ENCODE measurements at places on chromosomes 3 and 15.

GRCh38 chr3:195999896-196000295 is 82.0 kb downstream of the TFRC start:
- no peak for DNase-seq

DNA sequence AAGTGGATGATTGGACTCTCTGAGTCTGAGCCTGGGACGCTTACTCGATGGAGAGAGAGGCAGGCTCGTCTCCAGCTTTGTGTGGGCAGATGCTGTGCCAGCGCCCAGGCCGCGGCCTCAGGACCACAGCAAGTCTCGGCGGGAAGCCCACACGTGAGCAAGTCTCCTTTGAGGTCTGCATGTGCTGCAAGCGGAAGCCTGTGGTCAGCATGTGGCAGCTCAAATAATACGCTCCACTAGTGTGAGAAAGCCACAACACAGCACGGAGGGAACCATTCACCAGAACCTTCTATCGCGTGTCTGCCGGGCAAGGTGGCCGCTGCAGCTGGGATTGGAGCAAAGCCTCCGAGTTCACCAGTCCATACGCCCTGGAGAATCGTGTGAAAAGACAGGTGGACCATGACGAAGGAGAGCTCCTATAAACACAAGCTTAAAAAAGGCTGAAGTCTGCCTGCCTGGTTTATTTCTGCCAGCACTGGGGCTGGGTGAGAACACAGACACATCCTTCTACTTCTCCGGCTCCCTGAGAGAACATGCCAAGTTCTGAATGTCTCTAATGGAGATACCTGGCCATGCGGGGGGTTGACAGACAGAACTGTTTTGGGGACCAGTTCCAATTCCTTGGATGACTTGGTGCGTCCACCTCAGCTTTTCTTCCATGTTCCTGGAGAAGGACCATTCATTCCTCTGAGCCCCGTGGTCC is 82.0 kb upstream of the LRIG1 start:
- peak; percentile 44 for DNase-seq

GRCh38 chr3:42094691-42095391 is 3.7 kb downstream of the TRAK1 start:
- no peak for DNase-seq

GRCh38 chr3:126704494-126705214 is 614 bp downstream of the CHCHD6 start:
- DNase-seq, result peak; percentile 0

GRCh38 chr3:174101244-174101643 is 703.7 kb downstream of the NLGN1 start:
- DNase-seq, result peak; percentile 38

DNA sequence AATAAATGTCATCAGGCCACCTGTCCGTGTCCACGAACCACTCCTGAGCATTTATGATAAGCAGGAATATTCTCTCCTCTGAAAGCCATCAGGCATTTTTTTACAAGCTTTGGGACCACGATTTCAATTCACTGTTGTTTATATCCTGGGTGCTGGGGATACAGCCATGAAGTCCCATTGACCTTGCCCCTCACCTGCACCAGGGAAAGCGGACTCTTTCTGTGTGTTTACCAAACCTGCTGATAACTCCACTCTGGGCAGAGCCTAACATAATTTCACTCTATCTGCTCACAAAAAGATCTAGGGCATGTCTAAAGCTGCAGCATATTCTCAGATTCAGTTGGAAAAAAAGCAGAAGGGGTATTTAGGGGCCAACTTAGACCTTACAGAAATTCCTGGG is 4.8 kb downstream of the DNASE1L3 start:
- no peak for DNase-seq

- peak; percentile 59 for DNase-seq
These were observed 91.9 kb downstream of the MB21D2 start for GRCh38 chr3:192825657-192826200.

GRCh38 chr3:158185711-158186110 is 75.8 kb downstream of the RSRC1 start:
- DNase-seq, result no peak

GRCh38 chr3:3302964-3303363 is 123.5 kb upstream of the CRBN start:
- DNase-seq, result no peak

DNA sequence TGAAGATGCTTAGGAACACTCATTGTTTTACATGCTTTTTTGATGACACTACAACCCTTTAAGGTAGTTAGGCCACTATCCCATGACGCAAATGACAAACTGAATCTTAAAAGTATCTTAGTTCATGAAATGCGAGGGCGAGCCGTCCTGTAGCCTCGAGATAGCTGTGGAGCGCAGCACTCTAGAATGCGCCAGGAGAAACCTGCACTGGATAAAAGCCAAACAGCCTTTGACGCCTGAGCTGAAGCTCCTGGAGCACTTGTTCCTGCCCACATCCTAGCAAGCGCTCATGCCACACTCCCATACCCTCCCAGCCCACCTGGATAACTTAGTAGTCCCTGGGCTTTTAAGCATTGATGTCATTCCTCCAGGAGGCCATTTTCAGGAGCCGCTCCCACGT is 516.9 kb downstream of the GABRG3 start:
- DNase-seq, result no peak

DNA sequence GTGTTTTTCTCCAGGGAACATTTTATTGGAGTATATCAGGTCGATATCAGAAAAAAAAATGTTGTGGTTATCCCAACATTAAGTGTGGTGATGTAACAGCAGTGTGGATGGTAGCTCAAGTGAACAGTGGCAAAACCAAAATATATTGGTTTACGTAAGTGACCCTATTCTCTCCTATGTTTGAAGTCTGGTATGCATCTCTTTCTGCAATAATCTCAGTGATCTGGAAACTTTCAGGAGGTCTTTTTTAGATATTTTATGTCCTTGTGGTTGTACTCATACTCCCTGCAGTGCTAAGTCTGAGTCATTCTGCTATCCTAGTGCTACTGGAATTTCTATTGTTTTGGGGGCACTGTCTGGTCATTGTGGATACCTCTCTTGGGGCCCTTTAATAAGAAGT is 137.9 kb downstream of the SNRPN start:
- DNase-seq, result peak; percentile 67

DNA sequence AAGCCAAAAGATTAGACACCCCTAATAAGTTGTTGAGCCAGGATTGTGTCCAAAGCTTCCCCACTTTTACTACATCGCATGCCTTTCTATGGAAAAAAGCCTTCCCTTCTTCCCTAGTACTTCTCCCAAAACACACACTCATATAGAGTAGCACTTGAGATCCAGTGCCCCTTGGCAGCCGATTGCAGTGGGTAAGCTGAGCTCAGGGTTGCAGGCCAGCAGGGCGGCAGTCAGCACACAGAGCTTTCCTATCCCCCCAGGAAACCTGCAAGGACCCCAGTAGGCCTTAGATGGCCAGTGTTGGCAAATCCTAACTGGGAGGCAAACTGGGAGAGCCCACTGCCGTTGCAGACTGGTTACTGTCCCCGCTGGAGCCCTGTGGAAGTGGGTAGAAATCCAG is 75.7 kb upstream of the C15orf39 start:
- no peak for DNase-seq

GRCh38 chr3:183937601-183938286 is 53.1 kb upstream of the PARL start:
- DNase-seq, result no peak

DNA sequence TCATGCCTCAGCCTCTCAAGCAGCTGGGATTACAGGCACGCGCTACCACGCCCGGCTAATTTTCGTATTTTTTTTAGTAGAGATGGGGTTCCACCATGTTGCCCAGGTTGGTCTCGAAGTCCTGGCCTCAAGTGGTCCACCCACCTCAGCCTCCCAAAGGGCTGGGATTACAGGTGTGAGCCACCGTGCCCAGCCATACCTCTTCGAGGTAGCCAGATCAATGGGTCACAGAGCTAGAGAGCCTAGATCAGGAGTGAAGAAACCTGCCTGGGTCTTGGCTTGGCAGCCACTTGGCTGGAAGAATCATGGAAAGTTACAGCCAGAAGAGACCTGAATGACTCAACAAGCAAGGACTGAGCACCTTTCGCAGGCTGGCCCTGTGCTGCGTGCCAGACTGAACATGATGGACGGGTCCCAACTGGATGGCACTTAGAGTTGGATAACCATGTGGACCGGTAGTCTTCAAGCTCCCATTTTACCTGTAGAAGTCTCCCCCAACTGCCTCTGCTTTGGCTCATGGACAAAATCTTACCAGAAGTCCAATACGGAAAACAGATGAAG is 29.7 kb downstream of the GNB5 start:
- no peak for DNase-seq

Measured in astrocyte (in vitro differentiated cells and primary cell).